ENCODE measurements at places on chromosomes 12 and 14. TPM values are rescaled to one million over a fixed set of nuclear protein-coding genes. Genes with fewer than 3 reads are reported as not detected.
A peak's percentile ranks its signal among the peaks of the same experiment; 100 is the strongest.

Gene ERP27
- 0.96 TPM for total RNA-seq

DNA sequence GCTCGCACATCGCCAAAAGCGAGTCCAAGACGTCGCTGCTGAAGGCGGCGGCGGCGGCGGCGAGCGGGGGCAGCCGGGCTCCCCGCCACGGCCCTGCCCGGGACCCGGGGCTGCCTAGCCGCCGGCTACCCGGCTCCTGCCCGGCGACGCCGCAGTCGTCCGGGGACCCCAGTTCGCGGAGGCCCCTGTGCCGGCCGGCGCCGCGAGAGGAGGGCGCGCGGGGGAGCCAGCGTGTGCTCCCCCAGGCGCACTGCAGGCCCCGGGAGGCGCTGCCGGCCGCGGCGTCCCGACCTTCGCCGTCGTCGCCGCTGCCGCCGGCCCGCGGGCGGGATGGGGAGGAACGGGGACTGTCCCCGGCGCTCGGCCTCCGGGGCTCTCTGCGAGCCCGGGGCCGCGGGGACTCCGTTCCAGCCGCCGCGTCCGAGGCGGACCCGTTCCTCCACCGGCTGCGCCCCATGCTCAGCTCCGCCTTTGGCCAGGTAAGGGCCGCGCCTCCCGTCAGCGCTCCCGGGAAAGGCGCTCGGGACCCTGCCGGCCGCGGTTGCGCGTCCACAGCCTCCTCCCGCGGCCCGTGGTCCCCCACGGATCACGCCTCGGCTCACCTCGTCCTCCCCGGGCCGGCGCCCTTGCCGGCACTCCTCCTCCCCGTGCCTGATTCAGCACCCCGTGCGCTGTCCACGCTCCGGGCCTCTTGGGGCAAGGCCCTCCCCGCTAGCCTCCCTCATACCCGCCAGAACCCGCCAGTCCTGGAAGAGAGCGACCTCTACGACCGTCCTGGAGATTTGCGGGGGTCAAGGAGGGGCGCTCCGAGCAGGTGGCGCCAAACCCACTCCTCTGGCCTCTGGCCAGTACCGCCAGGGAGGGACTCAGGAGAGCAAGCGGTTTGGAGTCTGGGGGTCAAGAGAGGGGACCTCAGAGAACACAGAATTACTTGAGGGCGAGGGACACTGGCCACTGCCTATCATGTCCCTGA is 721 bp downstream of the CABP1 start:
- H3K4me3 ChIP-seq, result peak overlapping the region; percentile 70
- no peaks in the 10 kb centered on the region for H3K36me3 ChIP-seq
- no peak for DNase-seq

GRCh38 chr14:93742761-93743160 is 45.5 kb downstream of the PRIMA1 start:
- no peaks in the 10 kb centered on the region for H3K36me3 ChIP-seq
- no peak for DNase-seq
- H3K27me3 ChIP-seq, result no peaks in the 10 kb centered on the region
- no peak overlapping the region for H3K4me3 ChIP-seq
- no peak overlapping the region for H3K27ac ChIP-seq

DNA sequence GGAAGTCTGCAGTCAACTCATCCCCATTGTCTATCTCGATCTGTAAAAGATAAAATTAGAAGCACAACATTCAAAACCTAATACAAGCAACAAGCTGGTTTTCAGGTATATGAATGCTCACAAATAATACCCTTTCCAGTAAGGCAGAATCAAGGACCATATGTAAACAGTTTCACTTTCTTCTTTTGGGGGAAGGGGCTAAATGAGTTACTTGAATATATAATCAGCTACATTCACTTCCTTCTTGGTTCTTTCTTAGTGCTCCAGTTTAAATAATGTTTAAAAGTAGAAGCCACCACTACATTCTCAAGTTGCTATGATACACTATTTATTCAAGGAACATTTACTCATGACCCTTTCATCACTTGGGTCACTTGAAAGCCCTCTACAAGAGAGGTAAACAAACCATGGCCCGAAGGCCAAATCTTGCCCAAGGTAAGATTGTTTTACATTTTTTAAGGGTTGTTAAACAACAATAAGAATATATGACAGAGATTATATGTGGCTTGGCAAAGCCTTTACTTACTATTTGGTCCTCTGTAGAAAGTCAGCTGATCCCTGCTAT is 10.3 kb downstream of the TWF1 start:
- no peaks in the 10 kb centered on the region for H3K4me1 ChIP-seq
- no peak for DNase-seq
- no peaks in the 10 kb centered on the region for H3K27me3 ChIP-seq

DNA sequence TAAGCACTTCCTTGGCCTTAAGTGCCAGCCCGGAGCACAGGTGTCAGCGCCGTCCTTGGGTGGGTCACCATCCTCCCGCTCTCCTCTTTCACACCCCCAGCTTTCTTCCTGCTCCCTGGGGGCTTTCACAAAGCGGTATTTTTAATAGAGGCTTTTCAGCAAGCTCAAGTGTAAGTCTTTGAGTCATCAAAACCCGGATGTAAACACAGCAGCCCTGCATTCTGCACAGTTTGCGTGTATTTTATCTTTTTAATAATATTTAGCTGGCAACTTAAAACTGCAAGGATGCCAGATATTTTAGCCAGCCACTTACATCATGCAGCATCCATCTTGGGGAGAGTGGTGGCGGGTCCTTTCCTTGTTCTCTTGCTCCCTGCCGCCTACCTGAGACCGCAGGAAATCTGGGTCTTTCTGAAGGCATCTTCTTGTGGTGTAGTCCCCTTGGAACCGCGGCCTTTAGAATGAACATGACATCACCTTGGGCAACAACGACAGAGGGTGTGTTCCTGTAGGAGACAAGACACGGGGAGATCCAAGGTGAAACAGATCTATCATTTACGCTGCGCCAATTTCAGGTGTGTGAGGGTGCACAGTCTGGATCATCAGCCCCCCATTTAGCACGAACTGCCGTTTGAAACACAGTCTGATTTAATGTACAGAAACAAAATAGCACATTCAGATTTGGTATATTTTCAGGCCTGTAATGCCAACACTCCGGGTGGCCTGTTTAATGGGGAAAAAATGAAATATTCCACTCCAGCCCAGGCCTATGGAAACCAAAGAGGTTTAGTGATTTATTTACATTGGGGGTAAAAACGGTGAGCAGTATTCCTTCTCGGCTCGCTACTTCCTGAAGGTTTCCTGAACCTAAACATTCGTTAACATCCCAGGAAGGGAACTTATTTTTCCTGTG is 12.5 kb upstream of the IRF2BPL start:
- peaks cover 35% of the 10 kb centered on the region for H3K4me1 ChIP-seq
- no peaks in the 10 kb centered on the region for H3K36me3 ChIP-seq
- H3K27ac ChIP-seq, result peak overlapping the region; percentile 99
- no peak for DNase-seq

Gene WSCD2
- 0.44 TPM for total RNA-seq

DNA sequence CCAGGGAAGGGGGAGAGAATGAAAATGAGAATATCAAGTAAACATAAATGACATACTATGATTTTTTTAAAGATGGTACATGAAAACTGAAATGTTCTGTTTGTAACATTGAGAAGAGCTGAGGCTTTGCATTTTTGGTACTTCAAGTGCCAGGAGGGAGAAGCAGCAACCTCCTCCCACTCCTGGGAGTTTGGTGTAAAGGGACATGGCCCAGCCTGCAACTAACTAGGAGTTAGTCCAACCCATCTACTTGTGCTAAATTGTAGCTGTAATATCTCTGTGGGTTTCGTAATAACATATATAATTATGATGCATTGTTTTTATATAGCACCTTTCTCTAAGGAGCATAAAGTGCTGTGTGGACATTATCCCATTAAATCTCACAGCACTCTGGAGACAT is 517.5 kb downstream of the NELL2 start:
- DNase-seq, result no peak
- no peaks in the 10 kb centered on the region for H3K4me1 ChIP-seq
- H3K36me3 ChIP-seq, result no peaks in the 10 kb centered on the region

GRCh38 chr14:35877276-35877675 is 51.1 kb downstream of the BRMS1L start:
- H3K36me3 ChIP-seq, result no peaks in the 10 kb centered on the region
- no peak overlapping the region for H3K27ac ChIP-seq
- no peak overlapping the region for H3K4me3 ChIP-seq
- no peak for DNase-seq

DNA sequence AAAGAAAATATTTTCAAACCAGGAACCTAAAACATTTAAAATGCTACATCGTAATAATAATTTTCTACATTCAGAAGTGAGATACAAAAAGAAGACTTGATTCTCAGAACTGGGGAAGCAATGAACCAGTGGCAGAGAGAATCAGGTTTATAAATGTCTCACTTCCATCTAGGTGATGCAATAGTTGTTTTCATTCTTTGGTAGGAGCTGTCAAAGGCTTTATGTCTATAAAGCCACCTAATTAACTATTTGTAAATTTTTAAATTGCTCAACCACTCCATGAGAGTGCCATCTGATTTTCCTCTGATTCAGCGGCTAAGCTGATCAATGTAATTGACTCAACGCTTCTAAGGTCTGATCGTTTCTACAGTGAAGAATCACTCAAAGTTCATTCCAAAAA is 66.1 kb downstream of the ARMH4 start:
- no peak for DNase-seq
- H3K4me1 ChIP-seq, result no peaks in the 10 kb centered on the region
- H3K27ac ChIP-seq, result no peak overlapping the region
- no peaks in the 10 kb centered on the region for H3K36me3 ChIP-seq
- H3K27me3 ChIP-seq, result no peaks in the 10 kb centered on the region
- H3K4me3 ChIP-seq, result no peak overlapping the region

DNA sequence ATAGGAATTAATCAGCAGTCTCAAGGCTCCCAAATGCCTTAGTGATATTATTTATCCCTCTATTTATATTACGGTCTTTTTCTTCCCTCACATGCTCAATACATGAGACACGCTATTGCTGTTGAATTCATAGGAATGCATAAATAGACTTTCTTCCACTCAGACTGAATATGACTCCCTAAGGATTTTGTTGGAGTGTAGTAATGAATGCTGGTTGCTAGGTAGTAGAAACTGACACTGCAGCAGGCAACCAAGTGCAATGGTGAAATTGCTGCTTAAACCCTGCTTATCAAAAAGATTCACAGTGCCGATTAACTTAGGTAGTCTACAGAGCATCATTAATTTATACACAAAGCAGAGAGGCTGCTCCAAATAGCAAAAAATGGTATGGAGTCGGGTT is 168.2 kb downstream of the KCNC2 start:
- H3K4me3 ChIP-seq, result no peak overlapping the region
- H3K36me3 ChIP-seq, result no peaks in the 10 kb centered on the region
- H3K4me1 ChIP-seq, result no peaks in the 10 kb centered on the region
- H3K27me3 ChIP-seq, result no peaks in the 10 kb centered on the region
- H3K27ac ChIP-seq, result no peak overlapping the region

Gene XPOT
- 52.7 TPM for total RNA-seq

- H3K27me3 ChIP-seq, result no peaks in the 10 kb centered on the region
- no peaks in the 10 kb centered on the region for H3K36me3 ChIP-seq
- no peak overlapping the region for H3K4me3 ChIP-seq
- no peaks in the 10 kb centered on the region for H3K4me1 ChIP-seq
- DNase-seq, result no peak
Observed at GRCh38 chr14:85479306-85479705, 50.6 kb upstream of the FLRT2 start.

GRCh38 chr12:130013771-130014484 is 110.1 kb upstream of the TMEM132D start:
- H3K4me3 ChIP-seq, result no peak overlapping the region
- H3K27me3 ChIP-seq, result peaks cover 54% of the 10 kb centered on the region

DNA sequence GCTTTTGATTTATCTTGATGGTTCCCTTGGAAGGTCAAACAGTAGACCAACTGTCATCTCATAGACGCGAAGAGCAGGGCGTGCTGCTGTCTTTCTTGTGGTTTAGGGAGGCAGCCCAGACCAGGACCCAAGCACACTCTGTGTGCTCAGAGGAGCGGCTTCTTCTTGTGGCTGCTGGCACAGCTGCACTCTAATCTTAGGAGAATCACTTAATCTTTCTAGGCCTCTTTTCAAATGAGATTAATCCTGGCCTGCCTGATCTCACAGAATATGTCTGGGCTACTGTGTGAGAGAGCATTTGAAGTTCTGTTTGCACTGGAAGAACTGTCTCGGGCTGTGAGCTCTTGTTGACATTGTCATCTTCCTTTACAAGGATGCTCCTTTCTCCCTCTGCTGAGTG is 60.0 kb upstream of the TRAF3 start:
- no peaks in the 10 kb centered on the region for H3K36me3 ChIP-seq
- H3K27ac ChIP-seq, result no peak overlapping the region
- H3K4me1 ChIP-seq, result no peaks in the 10 kb centered on the region

DNA sequence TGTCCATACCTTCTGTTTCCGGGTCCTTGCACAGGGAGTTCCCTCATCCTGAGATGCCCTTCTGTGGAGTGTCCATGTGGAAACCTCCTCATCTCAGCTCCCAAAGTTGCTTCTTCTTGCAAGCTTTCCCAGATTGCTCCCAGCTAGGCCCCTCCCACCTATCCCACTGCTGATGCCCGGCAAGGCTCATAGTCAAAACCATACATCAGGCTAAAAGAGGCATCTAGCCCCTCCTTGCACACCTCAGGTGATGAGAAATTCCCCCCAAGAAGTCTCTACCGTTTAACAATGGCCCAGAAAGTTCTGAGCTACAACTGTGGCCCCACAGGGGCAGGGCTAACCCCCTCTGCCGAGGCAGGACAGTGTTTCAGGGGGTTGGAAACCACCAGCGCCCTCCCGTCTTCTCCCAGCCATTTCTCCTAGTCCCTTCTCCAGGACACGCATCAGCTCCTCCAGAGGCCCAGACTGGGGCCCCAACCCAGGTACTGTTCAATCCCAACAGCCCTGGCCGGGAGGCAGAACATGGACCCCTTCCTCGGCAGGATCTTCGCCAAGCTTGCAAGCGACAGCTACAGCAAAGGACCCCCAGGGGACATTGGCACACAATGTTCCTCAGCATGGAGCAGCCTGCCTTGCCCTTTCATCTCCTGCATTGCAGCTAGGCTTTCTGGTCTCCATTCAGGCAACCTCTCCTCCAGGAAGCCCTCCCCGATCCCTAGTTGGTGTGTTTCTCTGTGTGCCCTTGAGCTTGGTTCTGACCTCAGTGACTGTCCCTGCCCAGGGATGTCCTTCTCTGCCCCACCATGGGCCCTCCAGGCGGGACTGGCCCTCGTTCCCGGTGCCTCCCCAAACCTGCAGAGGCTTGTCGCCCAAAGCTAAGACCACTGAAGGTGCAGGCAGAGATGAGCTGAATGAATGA is 4.5 kb upstream of the BEGAIN start:
- H3K4me1 ChIP-seq, result no peaks in the 10 kb centered on the region
- no peak overlapping the region for H3K4me3 ChIP-seq
- peaks cover 5% of the 10 kb centered on the region for H3K27me3 ChIP-seq
- no peak overlapping the region for H3K27ac ChIP-seq
- no peak for DNase-seq
